ENCODE measurements at places on chromosomes 7 and 10.
A peak's percentile ranks its signal among the peaks of the same experiment; 100 is the strongest.

DNA sequence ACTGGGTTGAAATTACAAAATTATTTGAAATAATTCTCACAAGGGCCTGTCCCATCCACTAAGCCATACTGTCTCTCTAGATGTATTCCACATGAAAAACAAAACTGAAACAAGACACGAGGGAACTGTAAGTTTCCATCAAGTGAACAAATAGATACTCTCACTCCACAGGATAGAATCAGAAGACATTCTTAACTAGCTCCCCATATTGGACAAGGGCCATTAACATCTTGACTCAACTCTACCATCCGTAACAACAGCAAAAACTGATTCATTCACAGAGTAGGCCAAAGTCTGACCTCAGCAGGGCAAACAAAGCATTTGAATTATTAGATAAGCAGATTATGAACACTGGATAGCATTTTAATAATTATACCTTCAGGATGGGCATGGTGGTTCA is 29.1 kb downstream of the UBE2H start:
- DNase-seq = no peak

DNA sequence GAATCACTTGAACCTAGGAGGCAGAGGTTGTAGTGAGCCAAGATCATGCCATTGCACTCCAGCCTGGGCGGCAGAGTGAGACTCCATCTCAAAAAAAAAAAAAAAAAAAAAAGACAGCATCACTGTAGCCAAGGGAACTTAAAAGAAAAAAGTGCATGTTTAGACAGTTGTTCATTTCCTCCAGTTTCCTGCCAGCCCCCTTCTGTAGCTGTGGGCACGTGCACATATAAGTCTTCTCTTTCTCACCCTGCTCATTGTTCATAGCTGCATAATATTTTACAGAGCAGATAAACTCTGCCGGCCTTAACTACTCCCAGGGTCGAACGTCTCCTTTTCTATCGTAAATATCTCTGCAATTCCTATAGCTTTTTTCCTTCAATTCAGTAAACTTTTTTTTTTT is 132.6 kb downstream of the LHPP start:
- no peak for DNase-seq

- DNase-seq = no peak
These were observed 81.5 kb downstream of the CDH23 start for GRCh38 chr10:71478173-71478572.

GRCh38 chr7:73774923-73775322 is 4.9 kb upstream of the CLDN3 start:
- DNase-seq = no peak

DNA sequence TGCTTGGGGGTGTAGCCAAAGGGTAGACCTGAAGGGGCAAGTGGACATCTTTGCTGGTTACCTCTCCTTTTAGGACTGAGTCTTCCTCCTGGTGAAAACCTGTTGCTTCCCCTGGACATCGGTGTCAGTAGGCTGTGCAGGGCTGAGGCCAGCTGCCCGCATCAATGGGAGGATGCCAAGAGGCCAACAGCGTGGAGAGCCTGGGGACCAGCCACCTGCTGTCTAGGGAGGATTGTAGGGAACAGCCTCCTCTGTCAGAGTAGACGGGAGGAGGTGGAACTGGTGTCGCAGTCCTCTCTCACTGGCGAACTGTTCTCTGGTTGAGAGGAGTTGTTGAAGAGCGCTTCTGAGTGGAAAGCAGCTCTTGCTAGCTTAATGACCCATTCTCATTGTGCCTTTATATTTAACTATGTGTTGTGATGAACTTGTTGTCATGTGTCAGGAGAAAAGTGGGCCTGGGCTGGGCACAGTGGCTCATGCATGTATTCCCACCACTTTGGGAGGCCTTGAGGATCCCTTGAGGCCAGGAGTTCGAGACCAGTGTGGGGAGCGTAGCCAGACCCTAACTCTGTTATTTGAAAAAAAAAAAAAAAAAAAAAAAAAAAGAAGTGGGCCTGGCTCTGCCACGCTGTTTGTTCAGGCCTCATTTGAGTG is 1.8 kb downstream of the SUFU start:
- no peak for DNase-seq

- DNase-seq = no peak
These were observed 10.6 kb upstream of the RAB11FIP2 start for GRCh38 chr10:118057361-118057760.

- no peak for DNase-seq
These were observed 67.9 kb downstream of the ADARB2 start for GRCh38 chr10:1669433-1669832.

- DNase-seq = no peak
These were observed 240.8 kb downstream of the CDK14 start for GRCh38 chr7:90836937-90837336.

GRCh38 chr7:150902078-150903033 is 50.0 kb downstream of the AOC1 start:
- no peak for DNase-seq

DNA sequence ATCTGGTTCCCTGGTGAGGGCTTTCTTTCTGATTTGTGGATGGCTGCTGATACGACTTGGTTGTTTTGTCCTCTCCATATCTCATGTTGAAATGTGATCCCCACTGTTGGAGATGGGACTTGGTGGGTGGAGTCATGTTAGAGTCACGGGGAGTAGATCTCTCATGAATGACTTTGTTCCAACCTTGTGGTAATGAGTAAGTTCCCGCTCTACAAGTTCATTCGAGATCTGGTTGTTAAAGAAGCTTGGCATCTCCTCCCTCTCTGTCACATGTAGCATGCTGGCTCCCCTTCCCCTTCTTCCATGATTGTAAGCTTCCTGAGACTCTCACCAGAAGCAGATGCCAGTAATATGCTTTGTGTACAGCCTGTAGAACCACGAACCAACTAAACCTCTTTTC is 37.1 kb upstream of the NXPH1 start:
- no peak for DNase-seq

- DNase-seq = peak; percentile 52
These were observed at the start of gene SH2B2 for GRCh38 chr7:102286237-102287110. SH2B2 (plus strand) TSS chr7:102286868; CDS start chr7:102300551, 13,683 bp downstream.

- DNase-seq = no peak
These were observed 136.9 kb upstream of the PRSS1 start for GRCh38 chr7:142612237-142612881.

GRCh38 chr10:11823989-11824346 is 812 bp downstream of the PROSER2 start:
- no peak for DNase-seq

- DNase-seq = no peak
These were observed 86.8 kb upstream of the CACNA2D1 start for GRCh38 chr7:82530361-82530760.

DNA sequence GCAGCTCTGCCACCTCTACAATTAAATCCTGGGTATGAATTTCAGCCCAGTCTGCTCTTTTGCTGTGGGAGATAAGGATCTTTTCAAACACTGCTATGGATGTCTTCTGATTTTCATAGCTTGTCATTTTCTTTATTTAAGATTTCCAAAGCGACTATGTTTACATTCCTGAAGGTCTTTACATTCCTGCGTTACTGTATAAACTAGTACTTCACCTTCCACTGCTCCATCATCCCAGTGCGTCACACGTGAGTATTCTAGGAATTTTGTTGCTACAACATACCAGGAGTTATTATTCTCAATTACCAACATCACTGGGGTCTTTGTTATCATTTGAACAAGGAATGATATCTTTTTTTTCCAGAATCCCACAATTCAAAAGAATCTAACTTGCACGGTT is 944.7 kb downstream of the SORCS3 start:
- no peak for DNase-seq

- DNase-seq = no peak
These were observed 490.3 kb downstream of the SDK1 start for GRCh38 chr7:3791327-3791726.

DNA sequence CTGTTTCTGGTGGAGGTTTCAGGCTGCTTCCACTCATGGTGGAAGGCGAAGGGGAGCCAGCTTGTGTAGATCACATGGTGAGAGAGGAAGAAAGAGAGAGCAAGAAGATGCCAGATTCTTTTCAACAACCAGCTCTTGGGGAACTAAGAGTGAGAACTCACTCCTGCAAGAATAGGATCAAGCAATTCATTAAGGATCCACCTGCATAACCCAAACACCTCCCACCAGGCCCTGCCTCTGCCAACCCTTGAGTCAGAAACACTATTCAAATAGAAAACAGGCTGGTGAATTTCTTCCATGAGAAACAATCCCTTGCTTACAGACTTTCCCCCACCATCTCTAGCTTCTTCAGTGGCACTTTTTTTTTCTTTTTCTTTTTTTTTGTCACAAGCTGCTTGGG is 317.2 kb downstream of the GPR158 start:
- DNase-seq = no peak

DNA sequence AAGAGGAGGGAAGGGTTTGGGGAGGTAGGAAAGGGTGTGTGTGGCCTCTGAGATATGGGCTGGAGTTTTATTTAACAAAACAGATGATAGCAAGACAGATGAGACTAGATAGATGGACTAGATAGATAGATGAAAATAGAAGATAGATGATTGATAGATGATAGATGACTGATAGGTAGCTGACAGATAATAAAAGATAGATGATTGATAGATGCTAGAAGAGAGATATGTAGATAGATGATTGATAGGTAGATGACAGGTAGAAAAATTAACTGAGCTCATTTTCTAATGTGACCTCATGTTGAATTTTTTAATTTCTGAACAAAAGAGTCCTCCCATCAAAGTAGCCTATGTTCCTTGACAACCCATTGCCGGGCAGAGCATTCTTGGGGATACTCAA is 116.6 kb upstream of the SFMBT2 start:
- no peak for DNase-seq
